ENCODE measurements at places on chromosomes 12 and 14.

DNA sequence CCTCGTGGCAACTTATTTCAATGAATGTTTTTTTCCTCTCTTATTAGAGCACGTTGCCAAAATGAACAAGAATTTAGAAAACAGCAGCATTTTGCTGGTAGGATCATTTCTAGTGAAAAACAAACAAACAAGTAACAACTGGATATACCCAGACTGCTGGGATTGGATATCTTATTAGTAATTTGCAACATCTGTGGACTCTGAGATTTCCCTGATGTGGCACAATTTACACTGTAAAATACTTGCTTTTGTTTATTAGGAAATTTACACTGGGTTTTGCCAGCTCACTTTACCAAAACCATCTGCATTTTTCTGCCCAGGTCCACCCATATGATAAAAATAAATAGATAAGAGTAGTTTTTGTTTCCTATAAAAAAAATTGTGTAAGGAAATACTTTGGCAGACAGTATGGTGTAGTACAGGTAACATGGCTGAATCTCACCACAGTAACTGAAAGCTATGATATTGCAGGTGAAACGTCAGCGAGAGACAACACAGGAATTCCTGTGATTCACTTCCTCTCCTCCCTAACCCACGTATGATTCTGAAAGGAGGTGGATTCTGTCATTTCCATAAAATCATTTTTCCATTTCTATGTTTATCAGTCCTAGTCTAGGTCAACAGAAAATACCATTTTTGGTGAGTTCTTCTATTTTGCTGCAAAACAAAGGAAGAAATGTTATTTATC lies 176.2 kb upstream of the NOVA1 start:
- peak; percentile 16 for DNase-seq

- no peak for DNase-seq
These were observed 667.6 kb upstream of the TBX3 start for GRCh38 chr12:115351514-115352077.

GRCh38 chr12:91774434-91774921 lies 371.2 kb downstream of the BTG1 start:
- DNase-seq: peak; percentile 36

DNA sequence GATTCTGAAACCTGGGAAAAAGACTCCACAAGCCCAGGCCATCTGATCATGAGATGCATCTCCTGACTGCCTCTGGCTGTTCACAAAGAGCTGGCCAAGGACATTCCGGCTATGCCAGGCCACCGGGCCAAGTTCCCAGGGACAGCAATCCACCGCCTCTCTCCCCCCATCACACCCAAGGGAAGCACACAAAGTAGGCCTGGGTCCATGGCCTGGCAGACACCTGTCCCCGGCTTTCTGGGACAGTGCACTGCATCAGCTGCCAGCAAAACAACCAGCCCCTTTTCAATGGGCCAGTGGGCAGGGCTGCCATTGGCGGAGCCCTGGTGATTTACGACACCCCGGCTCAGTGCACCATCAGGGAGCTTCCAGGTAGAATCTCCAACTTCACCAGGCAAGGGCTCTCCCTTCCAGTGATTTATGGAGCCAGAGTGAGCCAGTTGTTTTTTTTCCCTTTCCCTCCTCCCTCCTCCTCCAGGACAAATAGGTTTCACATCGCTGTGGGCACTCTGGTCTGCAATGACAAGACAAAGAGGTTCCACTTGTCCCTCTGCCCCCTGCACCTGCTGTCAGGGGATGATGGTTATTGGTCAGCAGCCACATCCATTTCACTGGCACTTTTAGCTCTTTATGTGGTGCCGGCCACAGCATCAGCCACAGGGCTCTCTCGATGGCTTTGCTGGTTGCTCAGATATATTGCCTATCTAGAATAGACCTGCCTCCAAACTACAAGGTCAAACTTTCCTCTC lies 149.6 kb downstream of the SLC38A6 start:
- no peak for DNase-seq

DNA sequence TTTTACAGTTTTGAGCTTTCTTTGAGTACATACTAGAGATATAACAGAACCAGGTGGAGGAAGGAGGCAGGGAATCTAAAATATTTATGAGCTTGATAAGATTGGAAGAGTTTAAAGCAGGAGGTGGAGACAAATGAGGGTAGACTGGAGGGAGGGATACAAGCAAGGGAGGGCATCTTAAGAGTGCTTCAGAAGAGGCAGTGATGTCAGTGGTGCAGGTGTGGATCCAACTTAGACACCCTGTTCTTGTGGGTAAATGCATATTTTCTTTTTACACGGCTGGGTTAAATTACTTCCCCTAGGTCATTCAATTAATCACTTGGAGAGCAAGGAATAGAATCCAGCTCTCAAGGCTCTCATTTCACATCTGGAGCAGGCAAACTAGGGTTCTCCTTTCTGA lies 146.1 kb upstream of the LRIG3 start:
- no peak for DNase-seq
